AG04449 (cell line): ENCODE measurements at places on chromosomes 12 and 14.

DNA sequence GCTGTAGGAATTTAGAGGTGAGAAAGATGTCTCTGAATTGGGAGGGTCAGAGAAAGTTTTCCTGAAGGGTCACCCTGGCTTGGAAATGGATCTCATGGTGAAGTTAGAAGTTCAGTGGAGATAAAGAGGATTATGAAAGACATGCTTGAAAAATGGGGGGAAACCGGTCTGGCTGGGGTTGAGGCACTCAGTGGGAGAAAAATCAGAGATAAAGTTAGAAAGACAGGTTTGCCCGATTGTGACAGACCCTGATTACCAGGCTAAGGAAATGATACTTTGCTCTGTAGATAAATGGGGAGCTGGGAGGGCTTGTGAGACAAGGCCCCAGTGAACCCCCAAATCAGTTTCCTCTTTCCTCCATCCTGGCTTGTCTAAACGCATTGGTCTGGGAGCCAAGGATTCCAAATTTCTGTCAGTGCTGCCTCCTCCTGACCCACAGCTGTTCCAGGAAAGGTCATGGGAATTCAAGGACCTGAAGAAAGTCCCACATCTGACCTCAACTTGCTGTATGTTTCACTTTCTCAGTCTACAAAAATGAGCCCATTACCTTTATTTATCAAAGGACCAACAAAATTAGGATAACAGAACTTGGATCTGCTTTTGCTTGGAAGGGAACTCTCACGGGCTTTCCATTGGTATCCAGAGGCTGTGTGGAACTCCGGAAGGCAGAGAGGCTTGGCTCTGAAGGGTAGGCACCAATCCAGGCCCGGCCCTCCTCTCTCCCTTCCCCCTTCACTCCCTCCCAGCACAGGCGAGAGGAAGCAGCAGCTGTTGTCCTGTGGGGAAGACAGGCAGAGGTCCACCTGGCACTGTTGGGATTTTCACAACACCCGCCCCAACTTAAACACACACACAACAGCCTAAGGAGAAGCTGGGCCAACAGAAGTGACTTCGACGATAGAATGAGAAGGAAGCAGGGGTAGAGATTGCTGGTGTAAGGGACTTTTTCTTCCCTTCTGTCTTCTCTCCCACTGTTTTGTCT, 3.4 kb upstream of the RNASE7 start:
- no peak for DNase-seq

DNA sequence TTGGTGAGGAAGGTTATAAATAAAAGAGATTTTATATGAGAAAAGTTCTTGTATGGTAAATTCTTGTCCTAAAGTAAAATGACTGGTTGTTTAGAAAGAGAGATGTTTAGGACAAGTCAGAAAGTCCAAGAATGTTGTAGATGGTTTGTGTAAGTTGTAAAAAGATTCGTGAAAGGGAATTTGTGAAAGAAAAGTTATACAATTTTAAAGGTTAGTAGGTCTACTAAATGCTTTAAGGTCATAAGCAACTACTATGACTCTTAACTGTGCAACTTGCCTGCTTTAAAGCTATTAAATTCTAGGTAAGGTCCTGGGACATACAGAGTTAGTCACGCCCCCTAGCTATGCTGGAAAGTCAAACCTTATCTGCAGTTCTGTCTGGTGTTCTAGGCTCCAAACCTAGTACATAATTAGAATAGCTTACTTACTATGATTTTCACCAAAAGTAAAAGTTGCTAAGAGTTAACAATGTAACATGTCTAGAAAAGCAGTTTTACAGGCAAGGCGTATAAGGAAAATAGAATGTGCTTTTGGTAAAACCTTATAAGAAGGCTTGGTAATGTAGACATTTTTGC, 11.2 kb upstream of the DHRS2 start:
- no peak for DNase-seq

DNA sequence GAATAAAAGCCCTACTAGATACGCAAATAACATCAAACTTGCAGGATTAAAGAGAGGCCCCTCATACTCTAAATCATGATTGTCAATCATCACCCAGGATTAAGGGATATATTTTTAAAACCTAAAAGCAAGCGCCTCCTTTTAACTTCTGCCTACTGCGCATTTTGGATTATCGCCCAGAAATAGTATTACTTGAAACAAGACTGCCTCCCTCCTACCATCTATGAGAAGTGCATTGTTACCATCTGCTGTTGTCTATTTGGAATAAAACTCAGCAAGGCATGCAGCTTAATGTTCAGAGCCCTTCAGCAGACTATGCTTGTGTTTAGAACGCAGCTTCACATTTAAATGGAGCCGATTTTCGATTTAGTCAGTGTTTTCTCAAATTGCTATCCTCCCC, 79.6 kb downstream of the EXOC5 start:
- DNase-seq = no peak

DNA sequence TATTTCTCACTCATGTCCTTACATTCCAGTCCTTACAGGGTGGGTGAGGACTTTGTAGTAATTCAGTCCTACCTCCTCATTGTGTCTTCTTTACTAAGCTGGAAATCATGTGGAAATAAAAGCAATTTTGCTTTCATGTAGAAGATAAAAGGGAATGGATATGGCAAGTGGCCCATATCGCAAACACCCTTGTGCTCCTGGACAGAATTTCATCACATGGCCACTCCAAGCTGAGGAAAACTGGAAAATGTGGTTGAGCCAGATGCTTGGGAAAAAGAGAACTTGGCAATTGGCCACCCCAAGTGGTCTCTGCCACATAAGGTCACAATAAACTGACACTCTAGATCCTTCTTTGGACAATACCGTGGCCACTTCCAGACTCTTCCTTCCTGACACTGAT, 64.2 kb upstream of the IFNG-AS1 start:
- DNase-seq = no peak

DNA sequence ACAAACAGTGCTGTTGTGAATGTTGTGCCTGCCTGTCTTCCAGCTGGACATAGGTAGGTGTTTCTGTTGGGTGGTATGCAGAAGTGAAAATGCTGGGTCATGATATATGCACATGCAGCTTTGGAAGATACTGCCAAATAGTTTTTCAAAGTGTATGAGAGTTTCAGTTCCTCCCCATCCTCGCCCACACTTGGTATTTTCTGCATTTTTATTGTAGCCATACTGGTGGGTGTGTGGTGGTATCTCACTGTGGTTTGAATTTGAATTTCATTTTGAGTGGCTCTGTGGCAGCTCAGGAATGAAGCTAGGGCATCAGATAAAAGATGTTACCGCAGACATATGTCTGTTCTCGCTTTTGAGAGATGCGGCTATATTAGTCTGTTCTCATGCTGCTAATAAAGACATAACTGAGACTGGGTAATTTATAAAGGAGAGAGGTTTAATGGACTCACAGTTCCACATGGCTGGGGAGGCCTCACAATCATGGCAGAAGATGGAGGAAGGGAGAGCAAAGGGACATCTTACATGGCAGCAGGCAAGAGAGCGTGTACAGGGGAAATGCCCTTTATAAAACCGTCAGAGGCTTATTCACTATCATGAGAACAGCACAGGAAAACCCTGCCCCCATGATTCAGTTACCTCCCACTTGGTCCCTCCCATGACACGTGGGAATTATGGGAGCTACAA, 183.1 kb downstream of the CAND1 start:
- no peak for DNase-seq

GRCh38 chr12:132140501-132140900, 3.6 kb downstream of the DDX51 start:
- no peak for DNase-seq

DNA sequence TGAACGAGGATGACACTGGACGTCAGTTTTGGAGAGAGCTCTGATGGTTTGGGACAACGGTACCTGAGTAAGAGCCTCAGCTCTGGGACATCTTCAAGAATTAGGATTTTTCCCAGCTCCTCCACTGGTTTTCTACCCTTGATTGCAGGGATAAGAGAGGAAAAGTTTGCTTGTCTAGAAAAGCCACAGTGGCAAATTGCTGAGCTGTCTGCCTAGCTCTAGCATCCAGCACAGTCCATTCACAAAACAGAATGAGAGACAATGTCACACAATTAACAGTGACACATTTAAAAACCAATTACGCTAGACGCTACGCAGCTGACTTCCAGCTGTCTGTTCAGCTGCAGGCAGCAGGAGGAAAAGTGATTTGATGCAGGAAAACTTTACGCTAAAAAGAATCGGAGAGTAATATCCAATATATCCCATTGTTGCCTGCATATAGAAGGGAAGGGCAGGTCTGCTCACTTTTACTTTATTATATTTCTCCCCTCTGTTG, 168.1 kb upstream of the PRICKLE1 start:
- DNase-seq = no peak

DNA sequence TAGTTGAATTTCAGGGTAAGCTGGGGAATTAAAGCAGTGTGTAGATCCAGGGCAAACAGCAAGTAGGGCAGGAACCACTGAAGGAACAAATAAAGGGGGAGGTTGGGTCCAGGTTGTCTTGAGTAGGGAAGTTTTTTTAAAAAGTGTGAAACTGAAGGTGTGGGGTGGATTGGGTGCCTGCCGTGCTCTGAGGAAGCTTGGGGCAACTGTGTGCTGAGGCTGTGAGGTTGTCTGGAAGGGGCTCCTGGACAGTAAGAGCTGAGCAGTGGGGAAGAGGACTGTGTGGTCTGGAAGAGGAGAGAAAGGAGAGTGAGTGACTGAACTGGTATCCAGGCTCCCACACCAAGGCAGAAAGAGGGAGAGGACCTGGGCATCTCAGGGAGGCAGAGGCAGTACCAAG, 10.9 kb upstream of the GPR162 start:
- no peak for DNase-seq

- DNase-seq = no peak
Measured at GRCh38 chr12:5070090-5070489, 26.4 kb downstream of the KCNA5 start.

DNA sequence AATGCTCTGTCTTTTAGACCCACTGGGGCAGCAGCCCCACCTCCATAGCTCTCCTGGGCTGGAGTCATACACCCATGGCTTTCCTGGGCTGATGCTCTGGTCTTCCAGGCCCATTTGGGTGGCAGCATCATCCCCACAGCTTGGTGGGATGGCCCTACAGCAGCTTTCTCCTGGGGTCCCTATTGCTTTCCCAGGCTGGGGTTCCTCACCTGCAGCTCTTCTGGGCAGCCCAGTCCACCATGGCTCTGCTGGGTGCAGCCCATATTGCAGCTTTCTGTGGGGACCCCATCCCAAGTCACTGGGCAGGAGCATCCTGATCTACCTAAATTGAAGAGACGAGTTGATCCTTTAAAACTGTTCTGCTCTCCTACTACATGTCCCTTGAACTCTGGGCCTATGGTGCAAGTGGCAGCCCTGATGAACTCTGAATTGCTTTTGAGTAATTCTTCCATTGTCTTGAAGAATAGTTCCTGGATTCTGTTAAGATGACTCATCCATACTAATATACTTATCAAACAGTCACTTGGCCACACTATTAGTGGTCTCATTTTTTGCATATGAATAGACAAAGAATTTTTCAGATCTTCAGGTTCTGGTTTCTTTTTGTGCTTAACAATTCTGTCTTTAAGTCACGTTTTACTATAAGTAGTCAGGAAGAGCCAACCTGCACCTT, 390.1 kb downstream of the DPF3 start:
- no peak for DNase-seq

DNA sequence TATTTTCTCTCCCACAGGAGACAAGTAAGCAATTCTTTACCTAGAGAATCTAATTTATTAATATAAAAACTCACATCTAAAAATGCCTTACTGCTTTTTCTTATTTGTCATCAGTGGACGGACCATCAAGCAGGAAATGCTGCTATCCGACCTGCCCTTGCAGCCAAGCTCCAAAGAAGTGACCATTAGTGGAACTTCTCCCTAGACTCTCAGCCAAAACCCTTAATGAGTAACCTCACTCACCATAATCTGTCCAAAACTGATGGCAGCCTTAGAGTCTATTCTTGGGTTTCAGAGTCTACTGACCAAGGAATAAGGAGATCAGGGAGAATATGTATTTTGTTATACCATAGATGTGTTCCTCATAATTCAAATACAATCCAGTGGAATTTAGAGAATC, 60.9 kb upstream of the CFL2 start:
- DNase-seq = no peak

- peak; percentile 80 for DNase-seq
Measured at GRCh38 chr12:27343255-27344000, 10.8 kb downstream of the BMAL2 start.

GRCh38 chr12:48514728-48515127, 10.7 kb upstream of the OR8S1 start:
- DNase-seq = no peak

DNA sequence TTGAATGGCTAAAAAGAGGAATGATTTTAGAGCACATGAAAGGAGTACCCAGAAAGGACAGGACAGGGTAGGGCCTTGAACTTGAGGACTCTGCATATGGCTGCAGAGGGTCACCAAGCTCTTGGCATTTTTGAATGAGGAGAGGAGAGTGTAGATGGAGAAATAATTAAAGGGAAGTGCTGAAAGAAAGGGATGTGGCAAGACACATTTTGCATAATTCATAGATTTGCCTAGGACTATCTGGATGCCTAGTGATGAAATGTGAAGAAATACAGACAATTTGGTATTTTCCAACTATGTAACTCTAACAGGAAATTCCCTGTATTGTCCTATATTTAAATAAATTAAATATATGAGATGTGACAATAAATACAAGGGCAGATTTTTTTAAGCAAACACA, 27.5 kb upstream of the MDM1 start:
- DNase-seq = no peak

DNA sequence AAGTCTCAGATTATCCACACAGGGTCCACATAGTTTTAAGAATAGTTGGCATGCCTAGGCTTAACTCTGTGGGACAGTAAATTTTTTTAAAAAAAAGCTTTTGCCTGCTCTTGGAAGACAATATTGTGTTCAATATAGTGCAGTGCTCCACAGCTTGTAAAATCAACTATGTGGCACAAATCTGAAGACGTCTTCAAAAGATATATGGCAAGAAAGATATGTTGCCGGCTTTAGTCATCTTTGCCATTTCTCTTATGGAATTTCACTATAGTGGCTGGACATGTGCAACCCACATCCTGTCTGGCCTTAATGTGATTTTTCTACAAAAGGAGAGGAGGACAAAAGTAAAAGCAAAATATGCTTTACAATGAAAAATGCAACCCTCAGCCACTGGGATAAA, 90.5 kb downstream of the MGST1 start:
- no peak for DNase-seq

- no peak for DNase-seq
Measured at GRCh38 chr14:99602788-99603415, 1.1 kb downstream of the CCDC85C start.

DNA sequence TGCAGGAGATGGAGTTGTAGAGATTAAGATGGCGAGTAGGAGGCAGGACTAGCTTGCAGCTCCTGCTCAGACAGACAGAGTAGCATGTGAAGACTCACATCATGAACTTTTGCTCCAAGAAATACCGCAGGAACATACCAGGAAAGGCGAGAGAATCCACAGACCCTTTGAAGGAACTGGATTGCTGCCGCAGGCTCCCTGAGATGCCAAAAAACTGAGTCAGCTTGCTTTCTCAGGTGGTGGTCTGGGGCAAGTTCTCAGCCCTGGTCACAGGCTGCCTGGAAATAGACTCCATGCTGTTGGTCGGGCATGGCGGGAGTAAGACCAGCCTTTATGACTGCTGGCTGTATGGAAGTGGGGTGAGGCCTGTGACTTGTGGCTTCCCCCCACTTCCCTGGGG, 163.6 kb upstream of the NAV3 start:
- no peak for DNase-seq

- no peak for DNase-seq
Measured at GRCh38 chr12:68367116-68367515, 35.0 kb upstream of the MDM1 start.
